ENCODE measurements at places on chromosomes 3 and 15.

DNA sequence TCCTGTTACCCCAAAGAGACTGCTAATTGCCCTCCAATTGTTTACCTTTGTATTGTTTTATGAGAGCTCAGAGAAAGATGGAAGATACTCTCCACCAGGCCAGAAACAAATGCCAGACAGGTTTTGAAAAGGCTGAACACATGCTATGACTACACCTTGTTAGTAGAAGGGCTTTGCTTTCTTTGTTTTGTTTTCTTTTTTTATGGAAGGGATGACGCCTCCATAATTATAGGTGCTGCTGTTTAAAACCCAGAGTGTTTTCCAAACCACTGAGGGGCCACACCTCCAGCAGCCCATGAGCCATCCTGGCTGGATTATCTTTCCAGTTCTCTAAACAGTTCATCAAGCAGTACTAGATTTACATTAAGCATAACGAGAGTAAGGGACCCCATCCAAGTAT is 5.6 kb upstream of the FOXP1 start:
- no peak for DNase-seq

DNA sequence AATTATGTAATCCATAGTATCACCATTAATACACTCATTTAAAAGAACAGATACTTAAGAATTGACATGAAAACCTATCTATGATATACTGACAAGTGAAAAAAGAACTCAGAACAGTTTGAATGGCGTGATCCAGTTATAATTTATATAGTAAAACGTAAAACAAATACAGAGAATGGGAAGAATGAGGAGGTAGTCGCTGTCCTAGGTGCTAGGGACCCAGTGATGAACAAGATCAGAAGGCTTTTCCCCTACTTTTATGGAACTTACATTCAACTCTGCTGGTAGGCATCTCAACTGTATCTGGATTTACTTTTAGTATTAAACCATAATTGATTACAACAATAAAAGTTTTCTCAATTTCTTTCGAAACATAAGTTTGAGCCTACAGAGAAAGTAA is 31.8 kb downstream of the GSK3B start:
- DNase-seq: no peak

DNA sequence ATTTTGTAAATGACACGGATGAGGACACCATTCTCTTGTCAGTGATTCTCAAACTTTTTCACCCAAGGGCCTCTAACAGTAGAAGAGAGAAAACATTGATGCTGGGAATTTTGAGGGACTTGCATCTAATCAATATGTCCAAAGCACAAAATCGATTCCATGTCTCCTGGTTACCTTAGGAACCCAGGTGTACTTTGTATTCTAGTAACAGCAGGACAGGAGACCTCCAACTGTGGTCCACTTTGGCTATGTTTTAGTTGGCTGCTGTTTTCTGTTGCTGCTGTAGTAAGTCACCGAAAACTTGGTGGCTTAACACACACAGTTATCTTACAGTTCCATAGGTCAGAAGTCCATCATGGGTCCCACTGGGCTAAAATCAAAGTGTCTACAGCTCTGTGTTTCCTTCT is 24.4 kb upstream of the ZBTB38 start:
- no peak for DNase-seq

DNA sequence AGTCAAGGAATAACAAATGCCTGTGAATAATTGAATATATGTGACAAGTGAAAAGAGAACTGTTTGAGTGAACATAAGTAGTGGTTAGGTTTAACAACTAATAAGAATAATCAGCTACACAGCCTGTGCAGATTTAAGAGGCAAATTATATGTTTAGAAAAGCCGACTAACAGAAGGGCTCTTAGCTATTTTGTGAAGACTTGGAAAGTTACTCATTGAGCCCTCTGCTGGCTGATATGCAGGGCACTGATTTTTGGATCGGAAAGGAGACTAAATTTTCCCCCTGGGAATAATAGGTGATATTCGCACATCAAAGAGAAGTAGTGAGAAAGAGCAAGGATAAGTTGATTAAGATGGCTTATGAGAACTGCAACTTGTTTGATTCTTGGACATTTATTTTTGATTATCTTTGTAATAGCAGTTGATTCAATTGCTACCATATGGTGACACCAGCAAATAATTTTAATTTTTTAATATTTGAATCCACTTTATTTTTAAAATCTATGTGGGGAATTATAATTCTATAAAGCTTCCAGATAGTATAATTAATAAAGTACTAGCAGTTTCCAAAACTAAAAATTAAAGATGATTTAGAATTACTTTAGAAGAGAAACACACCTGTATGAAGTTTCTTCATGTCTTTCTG is 156.2 kb downstream of the NLGN1 start:
- no peak for DNase-seq

GRCh38 chr15:66070220-66070934 is 183.2 kb downstream of the MEGF11 start:
- DNase-seq: no peak

GRCh38 chr15:91908391-91908790 is 54.9 kb downstream of the SLCO3A1 start:
- DNase-seq: no peak

GRCh38 chr3:182521339-182521738 is 272.0 kb upstream of the ATP11B start:
- DNase-seq: no peak

GRCh38 chr3:6512172-6512800 is 348.6 kb upstream of the GRM7 start:
- DNase-seq: no peak

DNA sequence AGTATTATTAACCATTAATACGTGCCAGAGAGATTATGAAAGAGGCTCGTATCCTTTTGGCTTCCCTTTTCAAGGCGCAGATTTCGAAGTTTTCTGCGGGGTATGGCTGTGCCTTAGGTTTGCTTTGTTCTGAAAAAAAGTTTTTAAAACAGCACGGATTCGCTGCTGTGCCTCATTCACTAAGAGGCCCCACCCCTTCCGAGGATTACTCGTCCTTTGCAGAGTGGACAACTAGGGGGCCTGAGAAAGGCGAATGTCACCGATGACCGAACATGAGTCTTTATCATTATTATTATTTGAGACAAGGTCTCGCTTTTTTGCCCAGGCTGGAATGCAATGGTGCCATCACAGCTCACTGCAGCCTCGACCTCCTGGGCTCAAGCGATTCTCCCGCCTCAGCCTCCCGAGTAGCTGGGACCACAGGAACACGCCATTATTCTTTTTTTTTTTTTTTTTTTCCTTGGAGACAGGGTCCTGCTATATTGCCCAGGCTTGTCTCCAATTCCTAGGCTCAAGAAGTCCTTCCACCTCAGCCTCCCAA is 684 bp upstream of the RPS27L start:
- DNase-seq: peak; percentile 44

GRCh38 chr3:64595253-64595694 is 92.5 kb downstream of the ADAMTS9 start:
- DNase-seq: no peak

DNA sequence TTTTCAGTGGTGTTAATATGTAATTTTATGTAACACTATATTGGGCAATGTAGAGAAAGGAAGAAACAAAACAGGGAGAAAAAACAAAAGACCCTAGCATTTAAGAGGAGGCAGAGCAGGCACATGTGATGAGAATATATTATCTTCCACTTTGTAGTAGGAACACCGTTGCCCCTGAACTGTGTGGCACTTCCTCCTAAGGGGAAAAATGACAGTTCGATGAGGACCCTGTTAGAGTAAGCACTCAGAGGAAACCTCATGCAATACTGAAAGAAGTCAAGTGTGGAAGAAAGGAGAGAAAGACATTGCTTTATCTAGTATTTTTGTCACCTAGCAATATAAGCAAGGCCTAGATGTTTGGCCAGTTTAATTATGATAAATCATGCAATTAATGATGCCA is 32.2 kb downstream of the ARPP21 start:
- no peak for DNase-seq

DNA sequence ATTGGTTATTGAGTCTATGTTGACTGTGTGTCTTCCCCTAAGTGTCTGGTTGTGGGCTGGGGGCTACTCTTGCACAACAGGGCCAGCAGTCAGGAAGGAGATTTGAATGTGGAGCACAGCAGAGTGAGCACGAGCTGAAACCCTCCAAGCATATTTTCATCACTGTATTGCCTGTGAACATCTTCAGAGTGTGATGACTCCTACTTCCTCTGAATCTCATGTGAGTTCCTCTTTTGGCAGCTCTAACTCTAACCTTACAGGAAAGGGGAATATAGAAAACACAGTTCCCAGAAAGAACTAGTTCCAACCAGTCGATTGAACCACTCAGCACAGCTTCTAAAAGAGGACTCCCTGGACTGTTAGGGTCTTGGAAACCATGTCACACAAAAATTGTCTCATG is 211.6 kb downstream of the RAP2B start:
- no peak for DNase-seq

DNA sequence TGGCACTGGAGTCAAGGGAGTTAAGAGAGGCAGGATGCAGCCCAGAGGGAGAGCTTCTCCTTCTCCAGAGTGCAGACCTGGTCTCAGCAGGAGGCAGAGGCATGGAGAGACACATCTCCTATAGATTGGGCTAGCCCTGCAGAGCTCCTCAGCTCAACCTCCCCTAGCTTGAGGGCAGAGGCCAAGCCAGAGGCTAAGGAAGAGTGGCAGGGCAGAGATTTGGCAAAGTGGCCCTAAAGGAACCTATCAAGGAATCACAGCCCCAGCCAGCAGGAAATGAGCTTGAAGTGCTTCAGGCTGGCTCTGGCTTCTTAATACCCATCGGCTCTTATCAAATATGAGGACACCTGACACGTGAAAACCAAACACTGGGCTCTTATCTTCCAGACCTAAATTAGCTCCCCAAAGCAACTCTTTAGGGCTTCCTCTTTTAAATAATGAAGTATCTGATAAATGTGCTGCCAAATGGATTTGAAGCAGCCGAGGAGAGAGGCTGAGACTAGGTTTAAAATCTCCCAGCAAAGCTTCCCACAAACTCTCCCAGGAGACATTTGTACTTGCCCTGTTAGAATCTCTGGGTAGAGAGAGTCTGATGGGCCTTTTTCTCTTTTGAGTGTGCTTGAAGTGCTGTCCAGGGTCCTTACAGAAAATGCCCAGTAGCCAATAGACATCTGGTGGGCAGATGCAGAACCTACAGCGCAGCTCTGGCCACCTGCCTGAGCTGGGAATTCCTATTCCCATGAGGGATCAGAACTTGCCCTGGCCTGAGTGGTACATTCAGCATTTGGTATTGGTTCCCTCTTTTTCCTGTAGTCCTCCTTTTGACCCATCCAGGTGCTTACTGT is 271.4 kb downstream of the CLSTN2 start:
- DNase-seq: no peak

Data from activated CD4-positive, CD25-positive, alpha-beta regulatory T cell treated with anti-CD3 and anti-CD28 coated beads, Interleukin-2, amount 50 U/mL, for 72 hours (primary cell).